ENCODE measurements at places on chromosomes 6 and 20.
A peak's percentile ranks its signal among the peaks of the same experiment; 100 is the strongest.

DNA sequence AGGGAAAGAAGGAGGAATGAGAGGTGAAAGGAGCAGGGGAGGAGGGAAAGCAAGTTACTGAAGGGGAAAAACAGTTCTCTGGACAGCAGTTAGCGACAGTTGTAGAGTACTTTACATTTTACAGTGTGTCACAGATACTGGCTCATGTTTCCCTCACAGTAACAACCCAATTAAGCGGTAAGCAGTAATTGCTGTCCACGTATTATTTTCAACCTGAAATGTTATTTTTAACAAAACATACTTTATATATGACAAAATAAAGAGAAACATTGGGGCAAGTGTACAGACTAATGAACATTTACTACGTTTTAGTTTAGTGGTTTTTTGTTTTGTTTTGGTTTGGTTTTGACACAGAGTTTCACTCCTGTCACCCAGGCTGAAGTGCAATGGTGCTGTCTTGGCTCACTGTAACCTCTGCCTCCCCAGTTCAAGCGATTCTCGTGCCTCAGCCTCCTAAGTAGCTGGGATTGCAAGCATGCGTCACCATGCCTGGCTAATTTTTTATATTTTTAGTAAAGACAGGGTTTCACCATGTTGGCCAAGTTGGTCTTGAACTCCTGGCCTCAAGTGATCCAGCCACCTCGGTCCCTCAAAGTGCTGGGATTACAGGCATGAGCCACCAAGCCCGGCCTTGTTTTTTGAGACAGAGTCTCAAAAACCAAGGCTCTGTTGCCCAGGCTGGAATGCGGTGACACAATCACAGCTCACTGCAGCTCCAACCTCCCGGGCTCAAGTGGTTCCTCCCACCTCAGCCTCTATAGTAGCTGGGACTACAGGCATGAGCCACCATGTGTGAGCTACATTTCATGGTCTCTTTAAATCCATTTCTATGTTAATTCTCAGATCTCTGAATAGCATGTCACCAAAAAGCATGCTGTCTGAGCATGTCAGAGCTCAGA lies 22.6 kb upstream of the BTN3A2 start:
- DNase-seq, result peak; percentile 72

GRCh38 chr6:90118581-90118980 lies 178.1 kb downstream of the BACH2 start:
- no peak for DNase-seq

DNA sequence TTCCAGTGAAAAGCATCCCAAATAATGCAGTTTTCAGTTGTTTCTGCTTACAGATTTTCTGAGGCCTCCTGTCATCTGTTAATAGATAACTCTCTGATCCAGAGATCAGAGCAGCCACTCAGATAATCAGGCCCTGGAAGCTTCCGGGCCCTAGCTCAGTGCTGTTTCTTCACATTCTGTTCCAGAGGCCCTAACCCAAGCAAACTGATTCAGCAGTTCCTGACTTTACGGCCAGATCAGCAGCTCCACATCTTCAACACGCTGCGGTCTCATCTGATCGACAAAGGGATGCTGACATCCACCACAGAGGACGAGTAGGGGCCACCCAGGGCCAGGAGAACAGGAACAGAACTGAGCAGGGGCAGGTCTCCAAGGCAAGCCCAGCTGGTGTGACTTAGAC lies 63.1 kb downstream of the CDS2 start:
- no peak for DNase-seq

DNA sequence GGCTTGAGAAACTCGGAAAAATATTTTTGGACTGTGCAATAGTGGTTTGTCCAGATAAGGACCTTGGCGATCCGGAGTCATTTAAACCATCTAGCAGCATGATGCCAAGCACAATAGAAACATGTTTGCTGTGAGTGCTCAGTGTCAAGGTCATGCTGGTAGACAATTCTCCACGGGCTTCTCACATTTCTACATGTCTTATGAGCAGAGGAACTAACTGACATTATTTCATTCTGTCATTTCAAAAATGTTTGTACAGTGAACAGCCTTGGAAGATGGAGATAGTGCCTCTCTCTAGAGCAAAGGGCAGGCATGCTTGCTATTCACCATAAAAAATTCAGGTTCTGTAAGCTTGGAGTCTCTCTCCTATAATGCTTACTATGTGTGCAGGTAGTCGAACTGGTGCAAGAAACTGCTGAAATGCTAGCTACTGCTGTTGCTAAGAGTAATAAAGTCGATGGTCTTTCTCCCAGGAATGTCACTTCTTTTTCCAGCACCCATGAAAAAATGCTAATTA lies 25.4 kb upstream of the CCN2 start:
- DNase-seq, result peak; percentile 85

GRCh38 chr20:10603971-10604864 lies 69.6 kb downstream of the JAG1 start:
- peak; percentile 95 for DNase-seq

DNA sequence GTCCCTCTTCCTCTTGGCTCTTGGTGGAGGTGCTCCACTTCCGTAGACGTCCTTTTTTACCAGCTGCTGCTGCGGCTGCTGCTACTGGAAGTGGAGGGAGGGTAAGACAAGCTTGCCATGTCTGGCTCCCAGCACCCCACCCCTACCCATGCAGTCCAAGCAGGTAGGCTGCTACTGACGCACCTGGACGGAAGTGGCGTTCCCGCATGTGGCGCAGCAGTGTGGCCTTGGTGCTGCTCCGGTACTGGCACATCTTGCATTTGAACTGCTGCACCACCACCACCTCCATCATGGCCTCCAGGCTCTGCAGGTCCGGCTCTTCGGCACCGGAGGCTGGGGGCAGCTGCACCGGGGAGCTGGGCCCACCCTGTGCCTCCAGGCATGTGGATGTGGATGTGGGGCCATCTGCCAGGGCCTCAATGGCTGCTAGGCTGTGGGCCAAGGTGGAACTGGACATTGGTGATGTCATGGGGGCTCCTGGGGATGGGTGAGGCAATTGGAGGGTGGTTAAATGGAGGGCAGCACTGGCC lies 4.4 kb downstream of the ZNF335 start:
- DNase-seq, result no peak

GRCh38 chr6:87799651-87800050 lies 97.6 kb upstream of the AKIRIN2 start:
- DNase-seq, result no peak

DNA sequence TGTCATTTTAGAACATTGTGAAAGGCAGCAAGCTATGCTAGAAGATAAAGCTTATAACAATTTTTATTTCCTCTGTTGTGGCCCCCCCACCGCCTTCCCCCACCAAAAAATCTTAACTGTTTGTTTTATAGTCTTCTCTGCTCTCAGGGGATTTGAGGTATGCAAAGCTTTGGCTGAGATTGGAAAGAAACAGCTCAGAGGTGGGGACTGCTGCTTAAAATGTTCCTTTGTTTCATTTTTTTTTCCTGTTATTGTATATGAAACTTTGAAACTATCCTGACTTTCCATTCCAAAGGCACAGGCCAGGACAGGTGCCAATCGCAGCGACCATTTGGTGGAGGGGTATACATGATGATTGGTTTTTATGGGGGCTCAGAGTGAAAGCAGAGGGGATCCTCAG lies 114.7 kb upstream of the PHACTR1 start:
- peak; percentile 85 for DNase-seq

DNA sequence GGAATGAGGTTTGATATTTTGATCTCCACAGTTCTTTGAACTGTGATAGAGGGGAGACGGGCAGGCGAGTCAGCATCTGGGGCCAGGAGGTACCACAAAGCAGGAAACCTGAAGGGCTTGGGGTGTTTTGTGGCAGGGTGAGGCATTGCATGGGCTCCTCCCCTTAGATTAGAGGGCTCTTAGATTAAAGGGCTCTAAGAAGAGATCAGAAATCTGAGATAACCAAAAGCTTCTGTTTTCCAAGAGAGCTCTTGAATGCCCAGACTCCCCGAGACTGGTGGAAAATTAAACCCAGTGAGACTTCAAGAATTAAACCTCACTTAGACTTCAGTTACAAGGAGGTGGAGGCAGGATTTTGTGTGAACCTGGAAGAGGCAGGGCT lies 2.4 kb upstream of the GPX5 start:
- DNase-seq, result no peak

Data from fibroblast of skin of scalp (primary cell).